ENCODE measurements at places on chromosomes 1 and 21. TPM values are rescaled to one million over a fixed set of nuclear protein-coding genes. Genes with fewer than 3 reads are reported as not detected.

SMG7 gene
- 39.1 TPM for total RNA-seq

TTLL7 gene
- total RNA-seq, result not detected

FCGR2B gene
- total RNA-seq, result not detected

TRIM63 gene
- not detected for total RNA-seq

HMGCS2 gene
- total RNA-seq, result not detected

CTXND2 gene
- total RNA-seq, result not detected

FTCD gene
- total RNA-seq, result 0.17 TPM

MACO1 gene
- 24.9 TPM for total RNA-seq

SPRR5 gene
- not detected for total RNA-seq

KIAA0319L gene
- 50.9 TPM for total RNA-seq

All from CD4-positive, alpha-beta T cell (primary cell).